Breast epithelium (tissue), 4 donors: ENCODE measurements at places on chromosomes 1 and 21.

DNA sequence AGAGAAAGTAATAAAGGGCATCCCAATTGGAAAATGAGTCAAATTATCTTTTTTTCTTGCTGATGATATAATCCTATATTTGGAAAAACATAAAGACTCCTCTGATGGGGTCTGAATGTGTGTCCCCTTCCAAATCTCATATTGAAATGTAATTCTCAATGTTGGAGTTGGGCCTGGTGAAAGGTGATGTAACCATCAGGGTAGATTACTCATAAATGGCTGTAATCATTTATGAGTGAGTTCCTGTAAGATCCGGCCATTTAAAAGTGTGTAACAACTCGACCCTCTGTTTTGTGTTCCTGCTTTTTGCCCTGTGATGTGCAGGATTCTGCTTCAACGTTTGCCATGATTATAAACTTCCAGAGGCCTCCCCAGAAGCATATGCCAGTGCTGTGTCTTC, 44.3 kb upstream of the MAP1LC3C start:
- DNase-seq = no peak
- no peaks in the 10 kb centered on the region for H3K27me3 ChIP-seq
- no peak overlapping the region for H3K27ac ChIP-seq
- no peak overlapping the region for H3K4me3 ChIP-seq

- H3K4me3 ChIP-seq = no peak overlapping the region
- H3K36me3 ChIP-seq = no peaks in the 10 kb centered on the region
- peak overlapping the region; percentile 15 for H3K27ac ChIP-seq
Observed at GRCh38 chr21:43352568-43353281, 74.2 kb downstream of the SIK1 start.

GRCh38 chr1:53323316-53323715, 4.6 kb downstream of the LRP8 start:
- no peaks in the 10 kb centered on the region for H3K27me3 ChIP-seq
- H3K36me3 ChIP-seq = no peaks in the 10 kb centered on the region
- H3K27ac ChIP-seq = no peak overlapping the region
- no peaks in the 10 kb centered on the region for H3K4me1 ChIP-seq
- no peak for DNase-seq

GRCh38 chr1:68307378-68307787, 75.1 kb upstream of the WLS start:
- H3K27me3 ChIP-seq = no peaks in the 10 kb centered on the region
- peak overlapping the region; percentile 56 for H3K27ac ChIP-seq

GRCh38 chr1:66729119-66729518, 23.1 kb upstream of the DYNLT5 start:
- DNase-seq = no peak
- no peak overlapping the region for H3K4me3 ChIP-seq
- H3K27me3 ChIP-seq = no peaks in the 10 kb centered on the region
- no peaks in the 10 kb centered on the region for H3K4me1 ChIP-seq
- no peaks in the 10 kb centered on the region for H3K36me3 ChIP-seq
- H3K27ac ChIP-seq = no peak overlapping the region

DNA sequence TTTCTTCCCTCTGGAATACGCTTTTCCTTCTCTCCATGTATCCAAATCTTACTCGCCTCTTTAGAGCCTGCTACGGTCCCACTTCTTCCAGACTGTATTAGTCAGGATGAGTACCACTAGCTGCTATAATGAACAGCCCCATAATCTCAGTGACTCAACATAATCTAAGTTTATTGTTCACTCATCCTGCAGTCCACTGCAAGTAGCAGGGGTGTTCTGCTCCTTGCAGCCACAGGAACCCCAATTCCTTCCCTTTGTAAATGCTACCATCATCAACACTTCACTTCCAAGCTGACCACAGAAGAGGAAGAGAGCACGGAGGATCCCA, 18.1 kb upstream of the LDLRAP1 start:
- DNase-seq = no peak
- H3K36me3 ChIP-seq = no peaks in the 10 kb centered on the region

DNA sequence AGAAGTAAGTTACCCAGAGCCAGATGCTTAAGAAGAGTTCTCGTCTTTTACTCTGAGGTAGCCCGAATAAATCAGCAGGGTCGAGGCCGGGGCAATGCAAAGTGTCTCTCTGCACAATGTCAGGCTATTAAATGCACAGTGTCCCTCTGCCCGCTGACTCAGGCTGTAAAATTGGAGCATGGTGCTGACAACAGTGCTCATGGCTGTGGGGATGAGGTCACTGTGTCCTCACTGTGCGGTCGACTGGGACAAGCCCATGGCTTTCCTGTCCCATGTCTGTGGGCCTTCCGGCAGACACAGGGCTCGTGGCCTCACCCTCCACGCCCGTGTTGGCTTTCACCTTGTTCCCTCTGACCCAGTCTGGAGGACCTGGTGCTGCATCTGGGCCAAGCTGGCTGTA, 14.6 kb upstream of the SLC2A1 start:
- no peak overlapping the region for H3K4me3 ChIP-seq
- H3K27ac ChIP-seq = no peak overlapping the region
- DNase-seq = no peak
- no peaks in the 10 kb centered on the region for H3K4me1 ChIP-seq
- H3K27me3 ChIP-seq = no peaks in the 10 kb centered on the region
